Mammary epithelial cell (primary cell): ENCODE measurements at places on chromosomes 1 and 21.

GRCh38 chr1:68120136-68120791 lies 69.8 kb upstream of the DIRAS3 start:
- DNase-seq, result peak; percentile 64

DNA sequence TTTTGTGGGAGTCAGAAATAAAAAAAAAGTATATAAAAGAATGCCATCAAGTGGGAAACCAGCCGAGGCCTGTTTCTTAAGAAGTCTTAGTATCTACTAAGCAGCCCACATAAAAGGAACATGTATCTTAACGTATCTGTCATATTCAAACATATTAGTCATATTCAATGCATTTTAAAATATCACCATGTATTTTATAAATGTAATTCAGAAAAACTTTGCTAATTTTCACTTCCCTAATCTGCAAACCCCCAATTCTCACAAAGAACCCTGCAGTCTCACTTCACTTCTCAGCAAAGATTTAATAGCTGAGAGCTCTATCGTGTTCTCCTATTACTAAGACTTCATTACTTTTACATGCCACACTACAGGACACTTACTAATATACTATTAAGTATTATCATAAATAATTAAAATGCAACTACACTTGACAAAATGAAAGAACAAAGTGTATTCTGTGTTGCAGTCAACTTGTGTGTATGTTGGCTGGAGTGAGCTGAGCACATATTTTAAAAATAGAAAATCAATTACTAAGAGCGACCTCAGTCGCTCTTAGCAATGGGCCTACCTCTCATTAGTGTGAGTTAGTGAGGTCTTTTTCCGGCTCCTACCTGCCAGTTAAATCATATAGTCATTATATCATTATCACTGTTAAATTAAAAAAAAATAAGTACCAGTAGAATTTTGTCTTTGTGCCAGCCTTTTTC lies 484.3 kb downstream of the LMO4 start:
- no peak for DNase-seq

DNA sequence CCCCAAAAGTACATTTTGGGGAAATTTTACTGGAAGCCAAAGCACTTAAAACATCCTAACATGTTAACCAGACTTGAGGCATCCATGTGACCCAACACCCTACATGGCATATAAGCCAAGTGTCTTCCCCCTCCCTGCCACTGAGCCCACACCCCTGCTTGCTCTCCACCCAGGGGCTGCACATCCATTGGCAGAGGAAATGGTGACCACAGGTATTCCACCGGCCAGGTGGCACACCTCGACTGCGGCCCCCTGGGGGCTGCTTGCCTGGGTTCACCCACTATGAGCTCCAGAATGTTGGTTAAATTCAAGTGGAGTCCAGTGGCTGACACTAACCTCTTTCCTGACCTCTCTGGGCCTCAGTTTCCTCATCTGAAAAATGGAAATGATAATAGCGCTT lies 64.4 kb upstream of the FAM20B start:
- DNase-seq, result no peak

- no peak for DNase-seq
Observed at GRCh38 chr1:944341-945325, 14.4 kb downstream of the NOC2L start.

GRCh38 chr1:115718011-115718754 lies 50.3 kb downstream of the CASQ2 start:
- DNase-seq, result no peak

DNA sequence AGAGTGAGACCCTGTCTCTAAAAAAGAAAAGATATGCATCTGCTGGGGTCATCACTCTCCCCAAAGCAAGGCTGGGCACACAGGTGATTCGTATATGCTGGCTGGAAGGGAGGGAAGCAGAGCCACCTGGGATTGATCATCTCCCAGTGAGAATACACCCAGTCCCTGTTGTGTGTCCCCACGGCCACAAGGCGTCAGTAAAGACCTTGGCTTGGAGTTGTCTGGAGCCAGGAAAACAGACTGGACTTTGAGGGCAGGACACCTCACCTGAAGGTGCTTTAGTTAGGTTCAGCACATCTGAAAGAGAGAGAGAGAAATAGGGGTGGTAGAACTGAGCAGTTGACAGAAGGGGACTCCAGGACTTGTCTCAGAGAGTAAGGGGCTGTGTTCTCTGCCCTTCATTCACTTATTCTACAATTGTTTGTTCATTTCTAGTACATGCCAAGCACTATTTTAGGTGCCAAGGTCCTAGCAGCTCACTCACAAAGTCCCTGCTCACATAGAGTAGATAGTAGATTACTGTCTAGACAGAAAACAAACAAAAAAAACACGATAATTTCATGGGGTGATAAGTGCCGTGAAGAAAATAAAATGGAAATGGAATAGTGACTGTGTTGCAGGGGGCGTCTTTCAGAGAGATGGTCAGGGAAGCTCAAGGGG lies 13.5 kb downstream of the CITED4 start:
- peak; percentile 72 for DNase-seq

DNA sequence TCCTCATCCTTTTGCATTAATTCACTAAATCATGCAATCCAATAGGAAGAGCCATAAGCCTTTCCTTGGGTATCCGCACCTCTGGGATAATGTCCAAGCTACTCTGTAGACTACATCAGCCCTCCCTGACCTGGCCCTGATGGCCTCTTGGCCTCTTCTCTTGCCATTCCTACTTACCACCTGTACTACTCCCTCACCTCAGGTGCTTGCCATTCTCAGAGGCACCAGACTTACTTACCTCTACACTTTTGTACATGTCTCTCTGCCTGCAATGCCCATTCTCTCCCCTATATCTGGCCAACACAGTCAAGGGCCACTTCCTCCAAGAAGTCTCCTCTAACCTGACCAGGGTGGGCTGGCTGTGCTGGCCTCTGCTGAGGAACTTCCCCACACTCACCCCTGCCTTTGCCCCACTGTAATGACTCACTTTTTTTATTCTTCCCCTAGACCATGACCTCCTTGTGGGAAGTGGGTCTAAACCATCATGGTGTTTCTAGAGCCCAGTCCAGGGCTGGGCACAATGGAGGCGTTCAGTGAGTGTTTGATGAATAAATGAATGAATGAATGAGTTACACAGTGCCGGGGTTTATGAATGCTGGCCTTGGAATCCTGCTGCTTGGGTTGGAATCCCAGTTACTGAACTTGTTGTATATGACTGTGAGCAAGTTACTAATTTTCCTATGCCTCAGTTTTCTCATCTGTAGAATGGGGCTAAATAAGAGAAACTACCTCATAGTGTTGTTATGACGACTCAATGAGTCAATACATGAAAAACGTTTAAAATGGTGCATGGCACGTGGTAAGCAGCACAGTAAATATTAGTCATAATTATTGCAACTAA lies 179.8 kb downstream of the FOXD2 start:
- no peak for DNase-seq

DNA sequence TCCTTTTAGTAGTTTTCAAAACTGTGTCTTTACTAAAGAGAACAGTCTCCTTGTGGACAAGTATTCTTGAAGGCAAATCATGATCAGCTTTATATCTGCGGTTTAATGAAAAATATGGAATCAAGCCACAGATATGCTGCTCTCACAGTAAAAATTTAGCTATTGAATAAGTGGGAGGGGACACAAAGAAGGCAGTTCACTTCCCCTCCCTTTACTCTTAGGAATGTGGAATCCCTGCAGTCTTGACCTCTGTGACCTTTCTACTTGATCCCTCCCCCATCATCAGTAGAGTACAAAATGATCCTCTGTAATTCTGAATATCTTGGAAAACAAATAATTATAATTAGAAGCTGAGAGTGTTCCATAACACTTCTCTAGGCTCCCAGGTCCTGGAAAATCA lies 136.7 kb upstream of the HOOK1 start:
- DNase-seq, result no peak

GRCh38 chr1:178874966-178875365 lies 4.1 kb upstream of the ANGPTL1 start:
- DNase-seq, result no peak

- DNase-seq, result no peak
Observed at GRCh38 chr1:114564141-114564540, 17.3 kb downstream of the BCAS2 start.

DNA sequence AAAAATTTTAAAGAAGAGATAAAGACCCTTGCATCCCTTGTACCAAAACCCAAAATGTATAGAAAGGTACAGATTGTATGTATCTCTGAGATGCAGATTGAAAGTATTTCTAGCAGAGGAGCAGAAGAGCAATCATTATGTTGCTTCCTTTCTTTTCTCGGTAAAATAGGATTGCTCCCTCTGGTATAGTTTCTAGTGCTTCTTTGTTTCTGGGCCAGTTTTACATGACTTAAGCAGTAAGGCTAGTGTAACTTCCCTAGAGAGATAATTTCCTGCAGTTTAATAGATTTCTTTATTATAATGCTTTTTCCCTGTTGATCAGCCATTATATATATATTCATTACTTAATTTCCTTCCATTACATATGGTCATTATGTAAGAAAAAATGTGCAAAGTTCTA lies 496.2 kb upstream of the RGS18 start:
- no peak for DNase-seq

DNA sequence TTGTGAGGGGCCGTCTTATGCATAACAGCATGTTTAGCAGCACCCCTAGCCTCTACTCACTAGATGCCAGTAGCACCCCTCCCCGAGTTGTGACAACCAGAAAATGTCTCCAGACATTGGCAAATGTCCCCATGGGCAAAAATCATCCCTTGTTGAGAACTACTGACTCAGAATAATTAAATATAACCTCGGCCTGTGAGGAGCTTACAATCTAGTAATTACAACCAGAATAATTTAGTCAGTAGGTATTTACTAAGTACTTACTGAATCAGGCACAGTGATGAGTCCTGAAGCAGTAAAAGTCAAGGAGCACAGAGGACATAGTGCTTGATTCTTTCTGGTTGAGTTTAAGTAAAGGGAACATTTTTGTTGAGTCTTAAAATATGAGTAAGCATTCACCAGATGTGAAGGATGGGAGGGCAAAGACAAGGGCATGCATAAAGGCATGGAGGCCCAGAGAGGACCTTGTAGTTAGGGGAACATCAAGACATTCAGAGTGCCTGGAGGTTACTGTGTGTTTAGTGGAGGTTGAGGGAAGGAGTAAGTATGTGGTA lies 44.1 kb upstream of the KCNQ4 start:
- no peak for DNase-seq

DNA sequence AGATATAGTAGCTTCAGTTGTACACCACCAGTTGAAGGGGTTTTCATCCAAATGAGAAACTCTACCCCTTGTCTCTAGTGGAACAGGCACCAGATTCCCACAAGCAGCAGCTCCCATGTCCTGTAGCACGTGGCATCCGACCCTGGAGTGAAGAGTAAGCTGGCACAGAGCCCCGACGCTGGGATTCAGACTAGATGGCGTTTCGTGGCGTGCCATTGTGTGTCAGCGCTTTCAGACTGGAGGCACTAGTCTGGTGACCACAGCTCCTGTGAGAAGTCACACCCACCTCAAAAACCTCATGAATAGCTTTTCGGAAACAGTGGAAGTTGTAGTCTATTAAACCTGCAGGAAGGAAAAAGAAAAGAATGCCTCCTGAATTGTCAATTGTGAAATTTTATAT lies 20.2 kb downstream of the RRAGC start:
- no peak for DNase-seq

- DNase-seq, result no peak
Observed at GRCh38 chr1:155933591-155934096, 569 bp downstream of the KHDC4 start.

DNA sequence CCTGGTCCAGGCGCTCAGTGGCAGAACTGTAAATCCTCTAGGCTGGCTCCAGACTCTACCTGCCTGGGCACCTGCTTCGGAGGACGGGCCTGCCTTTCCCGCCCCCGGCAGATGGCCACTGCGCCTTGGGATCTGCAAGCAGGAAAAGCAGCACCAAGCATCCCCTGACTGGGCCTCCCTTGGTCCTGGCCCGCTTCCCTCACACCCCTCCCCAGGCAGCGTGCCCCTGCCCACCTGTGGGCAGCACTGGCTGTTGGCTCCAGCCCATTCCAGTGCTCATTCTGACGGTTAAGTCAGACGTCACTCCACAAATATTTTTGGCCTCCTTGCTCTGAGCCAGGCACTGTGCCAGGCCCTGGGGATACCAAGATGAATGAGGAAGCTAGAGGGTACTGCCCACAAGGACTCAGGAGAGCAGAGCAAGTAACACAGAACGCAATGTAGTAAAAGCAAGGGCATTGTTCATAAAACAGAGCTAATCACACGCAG lies 22.0 kb upstream of the BLACAT1 start:
- peak; percentile 97 for DNase-seq
